Mesenchymal stem cell (in vitro differentiated cells and primary cell): ENCODE measurements at places on chromosomes 2 and 18.

GRCh38 chr18:59899298-59900221 lies at the start of gene PMAIP1:
Gene PMAIP1 (plus strand): TSS chr18:59899996. CDS start chr18:59900178, 182 bp downstream.
- H3K4me1 ChIP-seq: peaks cover 2% of the 10 kb centered on the region
- peak within 1 kb of the TSS; percentile 88 for H3K27ac ChIP-seq
- no peaks in the 10 kb centered on the region for H3K36me3 ChIP-seq

DNA sequence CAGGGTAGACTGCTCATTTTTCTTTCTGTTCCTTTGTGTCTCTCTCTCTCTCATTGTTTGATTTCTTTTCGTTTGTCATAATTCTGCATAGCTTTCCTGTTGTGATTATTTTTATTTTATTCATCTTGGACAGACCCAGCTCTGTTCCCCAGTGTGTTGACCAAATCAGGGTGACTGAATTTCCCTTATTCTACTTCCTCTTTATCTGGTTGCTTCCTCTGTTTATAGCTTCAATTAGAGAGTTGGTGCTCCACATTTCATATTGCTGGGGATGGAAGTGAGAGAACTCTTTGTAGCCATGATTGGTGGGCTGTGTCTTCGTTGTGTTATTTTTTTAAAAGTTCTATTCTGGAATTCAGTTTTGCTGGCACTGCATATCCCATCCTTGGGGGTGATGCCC lies 19.1 kb downstream of the PROKR1 start:
- peaks cover 5% of the 10 kb centered on the region for H3K27me3 ChIP-seq
- H3K27ac ChIP-seq: no peak overlapping the region
- no peak overlapping the region for H3K4me3 ChIP-seq
- no peaks in the 10 kb centered on the region for H3K36me3 ChIP-seq
- no peak for DNase-seq
- H3K4me1 ChIP-seq: no peaks in the 10 kb centered on the region

DNA sequence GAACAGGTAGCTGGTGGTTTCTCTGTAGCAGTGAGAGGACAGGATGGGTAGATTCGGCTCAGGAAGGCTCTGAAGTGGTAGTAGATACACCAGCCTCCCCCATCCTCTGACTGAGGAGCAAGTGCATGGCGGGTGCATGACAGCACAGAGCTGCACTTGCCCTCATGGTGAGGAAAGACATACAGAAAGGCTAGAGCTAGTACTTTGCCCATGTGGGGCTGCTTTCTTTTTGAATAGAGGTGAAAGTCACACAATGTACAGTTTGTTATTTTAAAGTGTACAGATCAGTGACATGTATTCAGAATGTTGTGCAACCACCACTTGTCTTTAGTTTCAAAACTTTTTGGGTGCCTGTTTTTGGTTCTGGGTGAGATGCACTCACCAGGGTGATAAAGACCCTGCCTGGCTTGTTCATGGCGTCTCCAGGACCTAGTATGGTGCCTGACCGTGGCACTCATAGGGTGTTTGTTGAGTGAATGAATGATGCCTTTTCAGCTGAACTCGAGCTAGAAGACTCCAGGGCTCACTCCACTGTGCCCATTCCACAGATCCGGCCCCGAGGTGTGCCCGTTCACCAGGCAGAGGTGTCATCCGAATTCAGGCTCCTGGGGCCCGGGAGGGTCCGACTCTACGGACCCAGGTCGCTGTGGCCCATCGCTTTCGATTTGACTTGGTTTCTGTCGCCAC lies 421 bp upstream of the VAMP5 start:
- H3K27ac ChIP-seq: no peak overlapping the region
- DNase-seq: no peak
- H3K36me3 ChIP-seq: no peaks in the 10 kb centered on the region
- peak overlapping the region; percentile 84 for H3K4me3 ChIP-seq
- H3K27me3 ChIP-seq: no peaks in the 10 kb centered on the region

DNA sequence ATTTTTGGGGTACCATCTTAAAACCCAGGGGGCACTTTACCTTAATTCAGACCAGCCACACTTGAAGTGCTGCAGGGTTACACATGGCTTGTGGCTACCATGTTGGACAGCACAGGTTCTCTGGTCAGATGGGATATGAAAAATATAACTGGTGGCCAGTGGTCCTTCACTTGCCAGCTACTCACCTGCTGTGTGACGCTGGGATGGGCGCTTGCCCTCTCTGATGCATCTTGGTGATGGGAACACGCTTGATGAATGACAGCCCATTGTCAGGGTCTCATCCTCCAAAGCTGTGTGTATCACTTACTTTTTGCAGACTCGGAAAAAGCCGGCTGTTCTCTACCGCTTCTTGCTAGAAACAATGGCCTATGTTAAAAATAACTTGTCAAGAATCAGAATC lies 22.5 kb downstream of the HJURP start:
- no peak overlapping the region for H3K4me3 ChIP-seq
- H3K4me1 ChIP-seq: peaks cover 3% of the 10 kb centered on the region
- no peaks in the 10 kb centered on the region for H3K27me3 ChIP-seq
- H3K27ac ChIP-seq: no peak overlapping the region

GRCh38 chr2:3059141-3059925 lies 318.3 kb downstream of the EIPR1 start:
- H3K4me3 ChIP-seq: no peak overlapping the region
- H3K27ac ChIP-seq: no peak overlapping the region
- DNase-seq: no peak
- H3K27me3 ChIP-seq: no peaks in the 10 kb centered on the region
- H3K4me1 ChIP-seq: no peaks in the 10 kb centered on the region

DNA sequence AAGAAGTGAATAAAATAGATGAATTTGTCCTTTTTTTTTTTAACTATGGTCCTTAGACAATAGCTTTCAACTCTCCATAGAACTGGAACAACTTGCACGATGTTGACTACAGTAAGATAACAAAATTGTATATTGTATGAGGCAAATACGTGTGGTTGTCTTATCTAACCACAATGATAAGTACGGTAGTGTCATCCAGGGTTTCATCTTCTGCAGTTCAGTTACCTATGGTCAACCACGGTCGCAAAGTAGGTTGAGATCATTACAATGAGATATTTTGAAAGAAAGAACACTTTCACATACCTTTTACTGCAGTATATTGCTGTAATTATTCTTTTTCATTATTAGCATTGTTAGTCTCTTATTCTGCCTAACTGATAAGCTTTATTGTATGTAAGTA lies 295.2 kb downstream of the PARD3B start:
- DNase-seq: no peak
- no peak overlapping the region for H3K4me3 ChIP-seq
- no peak overlapping the region for H3K27ac ChIP-seq
- H3K36me3 ChIP-seq: no peaks in the 10 kb centered on the region

- peaks cover 12% of the 10 kb centered on the region for H3K27me3 ChIP-seq
- peak overlapping the region; percentile 7 for H3K4me3 ChIP-seq
- no peaks in the 10 kb centered on the region for H3K36me3 ChIP-seq
- no peaks in the 10 kb centered on the region for H3K4me1 ChIP-seq
- H3K27ac ChIP-seq: no peak overlapping the region
Observed at GRCh38 chr2:71250935-71251334, 24.0 kb upstream of the PAIP2B start.

DNA sequence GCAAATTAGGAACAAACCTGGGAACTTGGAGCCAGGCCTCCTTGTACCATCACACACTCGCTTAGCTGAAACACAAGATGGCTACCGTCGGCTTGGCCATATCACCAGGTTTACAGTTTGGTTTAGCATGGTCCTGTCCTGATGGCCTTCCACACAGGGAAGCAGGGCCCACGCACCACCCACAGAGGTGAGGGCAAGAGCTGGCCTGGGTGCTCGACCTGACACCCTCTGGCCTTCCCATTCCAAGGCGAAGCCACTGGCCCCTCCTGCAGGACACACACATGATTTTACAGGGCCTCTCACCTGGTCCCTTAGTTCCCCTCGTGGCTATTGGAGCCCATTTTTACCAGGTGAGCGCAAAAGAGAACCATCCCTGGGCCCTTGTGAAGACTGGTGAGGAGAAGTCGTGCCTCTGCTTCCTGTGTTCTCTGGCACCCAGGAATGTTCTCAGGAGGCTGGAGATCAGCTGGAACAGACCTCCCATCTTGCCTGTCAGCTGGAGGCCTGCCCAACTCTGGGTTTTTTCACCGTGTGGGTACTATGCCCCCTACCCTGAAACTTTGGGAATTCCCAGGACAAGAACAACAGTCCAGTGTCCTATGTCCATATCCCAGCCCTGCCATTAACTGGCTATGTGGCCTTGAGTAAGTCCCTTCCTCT lies 53.0 kb upstream of the FOSL2 start:
- no peak overlapping the region for H3K27ac ChIP-seq
- H3K4me3 ChIP-seq: no peak overlapping the region
- H3K27me3 ChIP-seq: no peaks in the 10 kb centered on the region
- peaks cover 24% of the 10 kb centered on the region for H3K4me1 ChIP-seq
- H3K36me3 ChIP-seq: peaks cover 7% of the 10 kb centered on the region

GRCh38 chr2:62686012-62686685 lies 19.4 kb upstream of the EHBP1 start:
- H3K27me3 ChIP-seq: no peaks in the 10 kb centered on the region
- H3K4me3 ChIP-seq: no peak overlapping the region
- no peaks in the 10 kb centered on the region for H3K36me3 ChIP-seq
- no peak overlapping the region for H3K27ac ChIP-seq
- DNase-seq: no peak

GRCh38 chr18:76167410-76167809 lies 327.6 kb downstream of the ZNF516 start:
- no peak for DNase-seq
- no peaks in the 10 kb centered on the region for H3K36me3 ChIP-seq
- H3K4me3 ChIP-seq: no peak overlapping the region
- H3K4me1 ChIP-seq: no peaks in the 10 kb centered on the region
- H3K27ac ChIP-seq: no peak overlapping the region

DNA sequence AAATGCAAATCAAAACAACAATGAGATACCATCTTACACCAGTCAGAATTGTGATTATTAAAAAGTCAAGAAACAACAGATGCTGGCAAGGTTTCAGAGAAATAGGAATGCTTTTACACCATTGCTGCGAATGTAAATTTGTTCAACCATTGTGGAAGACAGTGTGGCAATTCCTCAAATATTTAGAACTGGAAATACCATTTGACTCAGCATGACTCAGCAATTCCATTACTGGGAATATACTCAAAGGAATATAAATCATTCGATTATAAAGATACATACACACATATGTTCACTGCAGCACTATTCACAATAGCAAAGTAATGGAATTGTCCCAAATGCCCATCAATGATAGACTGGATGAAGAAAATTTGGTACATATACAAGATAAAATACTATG lies 516.7 kb downstream of the ERBB4 start:
- no peaks in the 10 kb centered on the region for H3K4me1 ChIP-seq
- H3K27ac ChIP-seq: no peak overlapping the region
- H3K36me3 ChIP-seq: no peaks in the 10 kb centered on the region

DNA sequence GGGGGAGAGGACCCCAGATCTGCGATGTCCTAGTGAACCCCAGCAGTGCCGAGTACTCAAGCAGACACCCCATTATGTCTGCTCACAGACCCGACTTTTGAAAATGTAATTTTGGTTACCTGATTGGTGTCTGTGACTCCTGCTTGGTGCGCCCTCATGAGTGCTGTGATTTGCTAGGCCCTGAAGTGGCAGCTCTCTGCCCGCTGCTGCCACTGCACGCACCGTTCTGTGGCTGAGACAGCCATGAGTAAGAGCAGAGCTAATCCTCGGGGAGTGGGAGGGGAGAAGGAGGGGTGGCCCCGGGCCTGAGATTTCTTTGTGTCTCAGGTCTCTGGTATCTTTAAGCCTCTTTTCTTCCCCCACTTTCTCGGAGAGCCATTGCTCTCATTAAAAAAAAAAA lies 18.2 kb downstream of the FHOD3 start:
- H3K4me3 ChIP-seq: no peak overlapping the region
- H3K4me1 ChIP-seq: peaks cover 34% of the 10 kb centered on the region

- peak overlapping the region; percentile 60 for H3K4me3 ChIP-seq
- H3K27ac ChIP-seq: no peak overlapping the region
- H3K36me3 ChIP-seq: no peaks in the 10 kb centered on the region
- no peaks in the 10 kb centered on the region for H3K27me3 ChIP-seq
- DNase-seq: no peak
Observed at GRCh38 chr18:78242254-78242643, 737.4 kb upstream of the SALL3 start.

- H3K4me3 ChIP-seq: no peak overlapping the region
- H3K36me3 ChIP-seq: no peaks in the 10 kb centered on the region
- no peaks in the 10 kb centered on the region for H3K27me3 ChIP-seq
- H3K4me1 ChIP-seq: peaks cover 1% of the 10 kb centered on the region
Observed at GRCh38 chr18:72674710-72675109, 130.6 kb upstream of the CBLN2 start.

GRCh38 chr2:16612490-16612889 lies 53.1 kb downstream of the CYRIA start:
- H3K27ac ChIP-seq: no peak overlapping the region
- H3K36me3 ChIP-seq: no peaks in the 10 kb centered on the region
- no peak overlapping the region for H3K4me3 ChIP-seq
- peaks cover 11% of the 10 kb centered on the region for H3K4me1 ChIP-seq
- no peaks in the 10 kb centered on the region for H3K27me3 ChIP-seq
